Activated CD4-positive, alpha-beta T cell treated with anti-CD3 and anti-CD28 coated beads for 4 hours (primary cell): ENCODE measurements at places on chromosomes 5 and 9.

DNA sequence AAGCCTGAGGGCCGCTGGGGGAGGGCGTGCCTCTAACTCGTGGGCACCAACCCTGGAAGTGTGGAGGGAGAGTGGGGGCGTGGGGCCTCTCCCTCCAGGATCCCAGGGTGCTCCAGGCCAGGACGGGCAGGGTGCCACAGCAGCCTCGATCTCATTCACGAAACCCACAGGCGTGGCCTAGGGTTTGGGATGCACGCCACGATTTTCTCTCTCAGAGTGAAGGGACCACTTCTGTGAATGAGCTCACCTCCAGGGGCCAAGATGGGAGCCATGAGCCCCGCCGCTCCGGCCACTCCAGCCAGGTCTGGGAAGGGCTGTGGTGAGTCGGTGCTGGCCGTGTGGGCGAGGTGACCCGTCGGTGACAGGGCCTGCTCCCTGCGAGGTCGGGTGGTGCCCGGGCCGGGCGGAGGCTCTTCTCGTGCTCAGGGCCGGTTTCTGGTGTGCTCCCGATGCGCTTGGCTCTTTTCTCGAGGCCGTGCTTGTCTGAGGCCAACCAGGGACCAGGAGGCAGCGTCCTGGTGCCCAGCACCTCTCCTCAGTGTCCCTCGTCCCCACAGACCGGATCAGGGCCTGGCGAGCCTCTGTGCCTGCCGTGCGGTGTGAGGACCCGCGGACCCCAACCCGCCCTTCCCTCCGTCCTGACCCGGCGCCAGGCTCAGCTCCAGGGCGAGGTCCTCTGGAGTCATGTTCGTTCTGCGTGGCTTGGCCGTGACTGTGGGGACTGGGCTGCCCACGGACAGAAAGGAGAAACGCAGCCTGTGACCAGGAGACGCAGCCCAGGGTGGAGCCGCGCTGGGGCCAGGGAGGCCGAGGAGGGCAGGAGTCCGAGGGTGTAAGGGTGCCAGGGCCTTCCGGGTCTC, 31.0 kb downstream of the TPPP start:
- DNase-seq, result no peak

GRCh38 chr9:27176971-27177370, 67.9 kb downstream of the TEK start:
- no peak for DNase-seq

DNA sequence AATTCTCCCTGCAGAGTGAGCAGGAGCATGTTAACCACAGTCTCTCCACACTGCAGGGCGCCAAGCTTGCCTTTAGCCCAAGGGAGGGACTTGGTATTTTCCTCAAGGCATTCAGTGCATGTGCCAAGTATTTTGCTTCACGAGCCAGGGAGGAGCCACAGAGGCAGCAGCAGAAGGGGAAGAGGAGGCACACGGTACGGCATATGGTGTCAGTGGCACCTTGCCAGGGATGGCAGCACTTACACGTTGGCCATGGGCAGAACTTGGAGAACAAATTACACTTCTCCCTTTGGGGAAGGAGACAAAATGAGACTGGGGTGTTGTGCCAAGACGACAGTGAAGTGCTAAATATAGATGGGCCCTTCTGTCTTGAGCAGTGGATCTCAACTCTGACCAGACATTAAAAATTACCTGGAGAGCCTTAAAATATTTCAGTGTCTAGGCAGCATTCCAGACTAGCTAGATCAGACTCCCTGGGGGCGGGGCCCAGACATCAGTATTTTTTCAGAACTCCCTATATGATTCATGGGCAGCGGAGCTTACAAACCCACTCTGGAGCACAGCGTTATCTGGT, 155.8 kb downstream of the DRD1 start:
- no peak for DNase-seq

- no peak for DNase-seq
Observed at GRCh38 chr9:138044485-138045383, 167.2 kb downstream of the CACNA1B start.

- DNase-seq, result no peak
Observed at GRCh38 chr9:114116126-114116747, 17.1 kb upstream of the KIF12 start.

- no peak for DNase-seq
Observed at GRCh38 chr5:134148986-134149539, 27.7 kb downstream of the SKP1 start.
